ENCODE measurements at places on chromosomes 6 and 20.

DNA sequence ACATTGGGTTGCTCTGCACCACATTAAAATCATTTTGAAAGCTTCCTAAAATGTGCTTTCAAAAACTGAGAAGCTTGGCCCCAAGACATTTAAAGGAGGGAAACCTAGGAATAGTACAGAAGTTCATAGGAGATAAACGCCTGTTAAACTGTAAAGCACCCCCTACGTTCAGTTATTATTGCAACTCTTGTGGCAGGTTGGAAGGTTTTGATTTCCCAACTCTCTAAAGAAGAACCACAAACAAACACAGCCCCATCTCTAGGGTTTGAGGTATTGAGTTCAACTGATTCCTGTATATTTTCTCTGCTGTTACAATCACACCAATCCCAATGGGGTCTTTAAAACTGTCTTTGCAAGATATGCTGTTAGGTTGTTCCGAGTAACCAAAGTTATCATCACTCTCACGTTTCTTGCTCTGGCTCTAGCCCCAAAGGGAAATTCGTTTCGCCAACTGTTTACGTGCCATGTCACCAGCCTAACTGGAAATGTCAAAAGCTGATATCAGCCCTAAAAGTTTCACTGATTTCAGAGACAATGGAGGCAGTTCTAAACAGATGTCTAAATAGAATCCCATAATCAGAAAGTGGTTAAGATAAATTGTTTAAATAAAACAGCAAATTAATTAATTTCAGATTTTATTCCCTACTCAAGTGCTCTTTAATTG, 12.1 kb downstream of the TFAP2A start:
- DNase-seq, result no peak

- DNase-seq, result no peak
Observed at GRCh38 chr6:111462770-111463391, 20.1 kb downstream of the REV3L start.

DNA sequence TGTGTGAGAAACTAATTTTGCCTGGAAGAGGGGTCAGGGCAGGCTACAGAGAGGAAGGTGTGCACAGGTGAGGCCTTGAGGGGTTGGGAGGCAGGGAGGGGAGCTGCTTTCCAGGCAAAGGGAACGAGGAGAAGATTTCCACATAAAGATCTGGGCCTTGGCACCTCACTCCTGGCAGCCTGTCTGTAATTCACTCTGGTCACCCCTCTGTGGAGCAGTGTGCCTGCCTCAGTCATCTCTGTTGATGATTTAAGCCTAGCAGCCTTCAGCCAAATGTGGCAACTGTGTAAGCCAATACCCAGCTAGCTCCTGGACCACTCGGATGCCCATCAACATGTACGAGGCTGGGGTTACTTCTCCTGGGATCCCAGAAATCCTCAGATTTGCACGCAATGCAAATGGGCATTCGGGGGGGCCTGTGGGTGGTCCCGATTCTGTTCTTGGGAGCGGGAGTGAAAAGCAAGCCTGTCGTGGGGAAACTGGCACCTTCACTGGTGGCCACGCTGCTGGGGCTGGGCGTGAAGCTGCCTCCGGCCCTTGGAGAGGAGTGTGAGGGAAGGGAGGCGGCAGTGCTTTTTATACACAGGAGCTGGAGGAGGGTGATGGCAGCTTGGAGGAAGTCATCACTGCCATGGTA, 360.4 kb downstream of the ZFAND3 start:
- no peak for DNase-seq

- DNase-seq, result no peak
Observed at GRCh38 chr6:166400181-166400580, 17.4 kb upstream of the MPC1 start.

- peak; percentile 22 for DNase-seq
Observed at GRCh38 chr20:35287509-35288324, 3.1 kb upstream of the EIF6 start.
